ENCODE measurements at places on chromosomes 7 and 10. TPM values are rescaled to one million over a fixed set of nuclear protein-coding genes. Genes with fewer than 3 reads are reported as not detected.

DNA sequence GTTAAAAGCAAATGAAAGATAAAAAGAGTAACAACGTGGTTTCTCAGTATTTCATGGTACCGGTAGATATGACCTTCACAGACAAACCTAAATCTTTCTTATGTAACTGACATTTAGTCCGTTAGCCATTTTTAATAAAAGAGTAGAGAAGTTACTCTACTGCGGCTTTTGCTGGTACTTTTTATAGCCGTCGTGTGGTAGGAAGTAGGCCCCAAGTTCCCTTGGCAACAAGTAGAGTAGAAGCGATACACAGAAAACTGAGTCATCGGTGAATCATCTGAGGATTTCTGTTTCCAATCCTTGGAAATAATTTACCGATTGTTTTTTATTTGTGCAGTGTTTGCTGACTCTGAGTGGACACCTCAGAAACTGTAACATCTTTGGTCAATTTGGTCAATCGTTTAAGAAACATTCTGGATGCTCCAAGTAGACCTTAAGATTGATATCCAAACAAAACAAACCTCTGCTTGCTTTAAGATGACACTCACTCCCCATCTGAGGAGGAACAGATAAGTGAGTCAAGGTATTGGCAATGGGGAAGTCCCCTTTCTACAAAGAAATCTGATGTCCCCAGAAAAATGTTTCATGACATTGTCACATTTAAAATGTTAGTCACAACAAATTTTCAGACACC is 63.9 kb upstream of the AHR start:
- DNase-seq, result peak; percentile 52

DNA sequence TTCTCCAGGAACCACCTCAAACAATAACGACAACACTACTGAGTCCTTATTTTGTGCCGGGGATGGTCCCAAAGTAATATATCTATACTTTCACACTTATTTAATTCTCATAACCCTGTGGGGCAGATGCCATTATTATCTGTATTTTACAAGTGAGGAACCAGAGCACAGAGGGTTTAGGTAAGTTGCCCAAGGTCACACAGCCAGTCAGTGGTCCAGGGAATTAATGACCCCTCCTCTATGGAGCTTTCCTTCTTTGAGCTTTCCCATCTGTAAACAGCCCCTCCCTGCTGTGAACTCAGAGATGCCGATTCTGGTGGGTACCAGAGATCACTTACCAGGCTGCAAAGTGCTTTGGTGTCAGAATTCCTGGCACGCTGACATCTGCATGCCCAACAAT is 105.7 kb downstream of the C10orf105 start:
- DNase-seq, result no peak

DNA sequence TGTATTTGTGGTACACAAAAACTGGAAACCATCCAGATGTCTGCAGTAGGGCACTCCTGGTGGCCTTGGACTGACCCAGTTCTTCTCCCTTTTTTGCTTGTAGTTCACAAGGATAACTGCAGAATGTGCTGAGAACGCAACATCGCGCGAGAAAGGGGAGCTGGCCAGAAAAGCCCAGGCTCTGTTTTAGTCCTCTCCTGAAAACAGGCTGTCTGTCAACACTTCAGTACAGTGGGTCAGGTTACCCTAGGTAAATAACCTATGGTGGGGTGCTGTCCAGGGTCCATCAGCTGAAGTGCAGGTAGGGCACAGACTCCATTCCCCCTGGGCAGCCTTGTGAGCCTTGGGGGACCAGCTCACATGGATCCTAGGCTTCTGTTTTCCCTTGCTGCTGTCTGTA is 495.8 kb downstream of the MDFIC start:
- no peak for DNase-seq

DNA sequence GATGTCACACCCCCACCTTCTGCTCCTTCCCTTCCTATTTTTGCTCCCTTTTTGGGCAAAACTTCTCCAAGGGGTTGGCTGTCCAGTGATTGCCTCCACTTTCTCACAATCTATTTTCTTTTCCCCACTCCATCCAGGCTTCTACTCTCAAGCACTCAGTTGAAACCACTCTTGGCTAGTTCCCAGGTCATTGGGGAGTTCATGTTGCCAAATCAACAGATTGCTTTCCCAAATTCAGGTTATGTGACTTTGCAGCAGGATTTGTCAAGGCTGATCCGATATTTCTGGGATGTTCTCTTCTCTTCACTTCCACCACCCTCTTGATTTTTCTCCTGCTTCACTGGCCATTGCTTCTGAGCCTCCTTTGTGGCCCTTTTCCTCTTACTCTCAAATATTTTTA is 258.7 kb upstream of the SLC26A5 start:
- no peak for DNase-seq

OR6B1 gene
- total RNA-seq, result not detected

- no peak for DNase-seq
Observed at GRCh38 chr10:133403359-133403758, 9.4 kb downstream of the MTG1 start.

GRCh38 chr10:44322137-44322536 is 62.8 kb downstream of the CXCL12 start:
- DNase-seq, result no peak

MAD1L1 gene
- 41.4 TPM for total RNA-seq

TYW1B gene
- total RNA-seq, result 5.0 TPM

DNA sequence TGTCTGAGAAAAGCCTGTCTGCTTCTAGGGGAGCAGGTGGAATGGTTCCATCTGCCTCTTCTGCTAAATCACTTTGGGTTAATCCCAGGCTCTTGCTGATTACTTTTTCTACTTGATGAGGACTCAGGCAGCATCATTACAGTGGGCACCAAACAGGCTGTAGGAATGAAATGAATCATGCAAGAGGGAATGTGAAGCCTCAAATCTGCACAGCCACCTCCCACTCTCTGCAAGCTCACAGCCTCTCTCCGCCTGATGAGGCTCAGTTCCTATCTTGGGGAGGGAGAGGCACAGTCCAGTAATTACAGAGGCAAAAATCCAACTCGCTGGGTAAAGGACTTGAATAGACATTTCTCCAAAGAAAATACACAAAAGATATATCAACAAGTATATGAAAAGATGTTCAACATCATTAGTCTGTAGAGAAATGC is 34.0 kb downstream of the HSPA12A start:
- no peak for DNase-seq

- DNase-seq, result no peak
Observed at GRCh38 chr10:12563489-12563888, 214.1 kb downstream of the CAMK1D start.

GRCh38 chr10:123795846-123796590 is 95.6 kb downstream of the CPXM2 start:
- peak; percentile 35 for DNase-seq

GRCh38 chr7:11155883-11156282 is 182.2 kb downstream of the PHF14 start:
- no peak for DNase-seq

GRCh38 chr7:56125831-56126230 is 9.6 kb upstream of the NUPR2 start:
- DNase-seq, result no peak

DNA sequence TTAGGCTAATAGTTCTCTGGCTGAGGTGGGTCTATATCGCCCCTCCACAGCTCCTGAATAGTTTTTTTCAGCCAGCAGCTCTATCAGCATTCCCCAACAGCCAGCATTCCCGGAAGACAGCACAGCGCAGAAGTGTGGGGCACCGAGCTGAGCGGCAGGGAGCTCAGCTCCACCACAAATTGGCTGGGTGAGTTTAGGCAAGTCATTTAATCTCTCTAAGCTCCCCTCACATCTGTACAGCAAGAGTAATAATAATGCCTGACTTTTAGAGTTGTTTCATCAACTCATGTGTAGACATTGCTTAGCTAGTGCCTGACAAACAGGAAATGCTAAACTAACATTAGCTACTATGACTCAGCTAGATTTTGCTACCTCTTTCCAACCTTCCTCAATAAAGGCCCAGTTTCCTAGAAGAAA is 247.9 kb upstream of the PTN start:
- no peak for DNase-seq

GRCh38 chr10:88670497-88670896 is 6.3 kb downstream of the LIPF start:
- DNase-seq, result no peak

DNA sequence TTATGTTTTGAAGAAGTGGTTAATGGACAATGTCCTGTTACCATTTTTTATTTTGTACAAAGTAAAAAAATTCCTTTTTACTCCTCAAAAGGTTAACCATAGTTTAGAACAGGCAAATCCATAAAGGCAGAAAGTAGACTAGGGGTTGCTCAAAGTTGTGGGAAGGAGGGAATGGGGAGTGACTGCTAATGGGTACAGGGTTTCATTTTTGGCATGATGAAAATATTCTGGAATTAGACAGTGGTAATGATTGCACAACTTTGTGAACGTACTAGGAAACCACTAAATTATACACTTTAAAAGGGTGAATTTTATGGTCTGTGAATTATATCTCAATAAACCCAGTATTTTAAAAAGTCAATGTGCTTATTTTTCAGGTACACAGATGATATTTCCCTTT is 35.4 kb upstream of the CDK14 start:
- DNase-seq, result no peak

MEOX2 gene
- 5.6 TPM for total RNA-seq

GLRX3 gene
- total RNA-seq, result 71.9 TPM

DNA sequence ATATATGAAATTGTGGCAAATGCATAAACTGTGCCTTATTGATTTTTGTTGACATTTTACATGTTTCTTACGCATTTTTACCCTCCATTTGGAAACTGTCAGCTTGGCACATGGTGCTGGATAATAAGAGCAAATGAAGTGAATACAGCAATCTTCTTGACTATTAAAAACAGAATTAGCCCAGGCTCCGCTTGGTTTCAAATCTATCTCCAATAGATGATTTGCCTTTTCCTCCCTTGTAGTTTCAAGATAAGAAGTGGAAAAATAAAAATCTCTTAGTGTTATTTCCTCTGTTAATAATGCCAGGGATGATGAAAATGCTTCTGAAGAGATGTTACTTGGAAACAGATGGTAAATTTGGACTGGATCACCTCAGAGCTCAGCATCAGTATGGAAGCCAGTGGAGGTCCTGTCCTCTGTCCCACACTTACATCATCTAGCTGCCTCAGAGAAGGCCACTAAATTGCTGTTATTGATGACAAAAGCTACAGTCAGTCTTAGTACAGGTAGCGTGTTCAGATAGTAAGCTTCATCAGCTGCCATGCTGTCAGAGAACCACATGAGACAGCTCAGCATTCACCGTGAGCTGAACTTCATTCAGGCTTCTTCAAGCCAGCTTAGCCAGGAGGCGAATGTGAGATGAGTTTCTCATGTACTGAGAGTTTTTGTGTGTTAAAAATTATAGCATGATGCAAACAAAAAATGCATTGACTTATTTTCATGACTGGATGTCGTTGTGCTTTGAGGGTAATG is 246.8 kb downstream of the CELF2 start:
- DNase-seq, result no peak

PNLIPRP3 gene
- not detected for total RNA-seq

PTPRZ1 gene
- 0.26 TPM for total RNA-seq

DNA sequence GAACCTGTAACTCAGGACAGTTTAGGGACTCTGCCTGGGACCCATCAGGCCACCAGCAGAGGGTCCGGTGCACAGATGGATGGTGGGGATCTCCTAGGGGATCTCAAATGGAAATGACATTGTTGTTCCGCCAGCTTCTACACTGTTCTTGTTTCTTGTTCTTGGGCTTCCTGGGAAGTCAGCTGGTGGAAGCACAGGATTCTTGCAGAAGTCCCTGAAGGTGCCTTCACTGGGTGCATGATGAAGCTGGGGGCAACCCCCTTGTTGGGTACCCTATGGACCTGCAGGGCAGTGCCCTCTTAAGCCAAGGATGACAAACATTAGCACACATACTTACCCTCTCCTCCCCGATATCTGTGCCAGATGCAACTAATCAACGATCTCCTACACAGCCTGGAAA is 18.6 kb downstream of the SFTPD start:
- no peak for DNase-seq

GRCh38 chr10:104256335-104256961 is 1.8 kb downstream of the GSTO1 start:
- DNase-seq, result no peak

GRCh38 chr10:104505521-104506042 is 135.5 kb upstream of the SORCS3 start:
- no peak for DNase-seq

- DNase-seq, result no peak
Observed at GRCh38 chr10:47082055-47082784, 171.0 kb downstream of the PTPN20 start.

- DNase-seq, result no peak
Observed at GRCh38 chr7:67671006-67671548, 674.4 kb downstream of the TYW1 start.

GRCh38 chr10:121608469-121609190 is 10.4 kb upstream of the FGFR2 start:
- DNase-seq, result no peak

DNA sequence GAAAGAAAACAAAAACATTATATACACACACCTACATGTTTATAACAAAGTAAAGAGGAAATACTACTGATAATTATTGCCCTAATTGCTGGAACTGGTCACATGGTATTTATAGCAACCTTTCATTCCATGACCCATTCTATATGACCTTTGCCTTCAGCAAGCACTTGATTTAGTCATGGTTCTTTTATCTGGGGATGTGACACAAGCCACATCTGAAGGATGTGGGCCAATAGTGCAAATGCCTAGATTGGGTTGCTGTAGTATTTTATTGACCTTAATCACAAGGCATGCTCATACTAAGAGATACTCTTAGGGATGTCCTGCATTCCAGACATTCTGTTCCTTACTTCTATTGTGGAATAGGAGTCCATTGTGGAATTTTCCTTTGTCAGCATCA is 723.5 kb upstream of the POM121L12 start:
- DNase-seq, result no peak

DNA sequence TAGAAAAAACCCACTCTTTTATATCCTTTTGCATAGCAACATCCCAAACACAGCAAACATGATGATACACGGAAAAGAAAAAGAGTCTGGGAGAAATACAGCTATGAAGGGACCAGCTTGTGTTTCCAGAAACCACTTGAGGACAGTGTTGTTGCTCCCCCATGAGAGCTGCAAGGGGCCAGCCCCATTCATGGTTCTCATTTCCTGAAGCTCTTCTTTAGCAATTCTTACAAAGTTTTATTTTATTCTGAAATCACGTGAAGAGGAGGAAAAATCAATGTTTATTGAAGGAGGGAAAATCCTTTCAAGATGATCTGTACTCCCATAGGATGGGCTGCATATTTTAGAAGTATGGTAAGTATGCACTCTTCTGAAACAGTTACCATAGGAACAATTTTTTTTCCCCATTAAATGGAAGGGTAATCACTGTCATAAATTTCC is 17.5 kb upstream of the PRTFDC1 start:
- DNase-seq, result no peak

GRCh38 chr7:27262121-27262520 is 19.5 kb downstream of the EVX1 start:
- DNase-seq, result no peak
